ENCODE measurements at places on chromosomes 16 and 17. TPM values are rescaled to one million over a fixed set of nuclear protein-coding genes. Genes with fewer than 3 reads are reported as not detected.

Gene FGF11
- total RNA-seq, result 2.1 TPM

Gene DNAI2
- 0.36 TPM for total RNA-seq

Gene GRAP
- total RNA-seq, result 6.4 TPM

Gene TAOK1
- total RNA-seq, result 34.8 TPM

Gene ADCY9
- total RNA-seq, result 6.1 TPM

Gene PAFAH1B1
- total RNA-seq, result 152 TPM

Gene HBA2
- not detected for total RNA-seq

Gene CCL16
- total RNA-seq, result not detected

Gene MT4
- not detected for total RNA-seq

Gene BCAR1
- total RNA-seq, result 2.7 TPM

Gene ATP1B2
- 0.21 TPM for total RNA-seq

Gene CCDC40
- 2.6 TPM for total RNA-seq

Gene TPPP3
- not detected for total RNA-seq

Gene SPATA22
- 0.36 TPM for total RNA-seq

Gene TBC1D3I
- 0.36 TPM for total RNA-seq

Gene PCGF2
- total RNA-seq, result 1.4 TPM

Gene C1QTNF1
- total RNA-seq, result 0.19 TPM

Gene HIRIP3
- total RNA-seq, result 46.1 TPM

Gene PITPNM3
- 0.44 TPM for total RNA-seq

Gene NPIPA1
- 78.2 TPM for total RNA-seq

Gene SLC16A11
- 2.3 TPM for total RNA-seq
